ENCODE measurements at places on chromosomes 12 and 14.

DNA sequence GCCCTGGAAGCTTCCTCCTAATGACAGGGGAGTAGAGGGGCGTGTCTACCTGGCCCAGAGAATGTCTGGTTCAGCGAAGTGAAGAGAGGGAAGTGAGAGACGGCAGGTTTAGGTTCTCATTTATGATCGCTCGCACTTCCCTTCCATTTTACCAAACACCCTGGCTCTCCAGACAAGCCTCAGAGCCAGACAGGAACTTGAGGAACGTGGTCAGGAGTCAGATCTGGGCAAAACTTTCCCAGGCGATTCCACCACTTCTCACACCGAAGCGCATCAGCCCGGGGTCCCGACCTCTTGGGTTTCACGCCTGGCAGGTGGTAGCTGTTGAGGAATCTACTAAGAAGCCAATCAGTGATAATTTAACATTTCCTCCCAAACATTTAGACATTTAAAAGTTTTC, 21.3 kb downstream of the ACTN1 start:
- DNase-seq, result no peak

- no peak for DNase-seq
Observed at GRCh38 chr12:20805921-20806320, 4.6 kb upstream of the SLCO1B3 start.

DNA sequence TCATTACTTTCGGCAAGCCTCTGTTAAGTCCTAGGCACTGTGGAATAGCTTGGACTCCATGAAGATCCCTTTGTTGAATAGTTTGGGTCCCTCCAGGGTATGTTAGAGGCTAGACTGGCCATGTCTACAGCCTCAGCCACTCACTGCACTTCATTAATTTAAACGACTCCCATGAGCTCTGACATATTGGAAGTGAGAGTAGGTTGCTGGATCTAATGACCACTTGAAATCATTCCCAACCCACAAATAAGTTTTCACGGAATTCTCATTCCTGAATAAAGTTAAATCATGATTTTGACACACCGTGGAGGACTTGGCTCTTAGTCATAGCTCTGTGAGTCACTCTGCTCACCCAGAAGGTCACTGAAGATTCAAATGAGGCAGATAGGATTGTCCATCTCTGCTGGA, 21.4 kb upstream of the APPL2 start:
- peak; percentile 71 for DNase-seq

GRCh38 chr12:101604132-101604531, 9.4 kb downstream of the MYBPC1 start:
- no peak for DNase-seq

GRCh38 chr12:113818283-113818682, 147.8 kb downstream of the RBM19 start:
- no peak for DNase-seq

DNA sequence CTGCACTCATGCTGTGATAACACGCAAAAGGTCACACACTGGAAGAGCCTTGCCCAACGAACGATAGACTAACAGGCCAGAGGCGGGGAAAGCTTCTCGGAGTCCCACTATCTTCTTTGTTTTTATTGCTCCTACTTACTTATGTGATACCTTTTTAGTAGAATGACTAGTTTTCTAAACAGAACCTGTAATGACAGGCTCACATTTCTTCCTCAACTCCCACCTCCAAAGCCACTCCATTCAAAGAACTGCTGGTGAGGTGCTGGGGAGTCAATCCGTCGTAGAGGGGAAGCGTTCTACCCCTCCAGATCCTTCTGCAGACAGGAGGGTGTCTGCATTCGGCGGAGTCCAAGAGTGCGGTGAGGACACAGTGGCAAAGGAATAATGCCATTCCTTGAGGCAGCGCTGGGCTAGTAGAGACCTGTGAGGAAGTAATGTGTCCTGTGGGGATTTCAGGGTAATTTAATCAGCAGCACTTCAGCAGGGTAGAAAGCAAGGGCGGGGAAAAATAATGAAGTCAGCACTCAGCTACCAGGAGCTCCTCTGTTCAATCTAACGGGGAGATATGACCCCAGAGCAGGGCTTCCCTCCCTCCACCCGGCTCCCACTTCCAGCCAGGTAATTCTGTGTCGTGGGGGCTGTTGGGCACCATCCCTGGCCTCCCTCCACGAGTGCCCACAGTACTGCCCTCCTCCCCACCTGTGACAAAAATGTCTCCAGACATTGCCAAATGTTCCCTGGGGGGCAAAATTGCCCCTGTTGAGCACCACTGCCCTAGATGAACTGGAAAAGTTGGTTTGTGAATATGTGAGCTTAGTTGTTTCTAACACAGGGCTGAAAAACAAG, 25.2 kb downstream of the SPRING1 start:
- DNase-seq, result no peak

GRCh38 chr14:58332561-58332960, 34.2 kb downstream of the ARID4A start:
- DNase-seq, result no peak

DNA sequence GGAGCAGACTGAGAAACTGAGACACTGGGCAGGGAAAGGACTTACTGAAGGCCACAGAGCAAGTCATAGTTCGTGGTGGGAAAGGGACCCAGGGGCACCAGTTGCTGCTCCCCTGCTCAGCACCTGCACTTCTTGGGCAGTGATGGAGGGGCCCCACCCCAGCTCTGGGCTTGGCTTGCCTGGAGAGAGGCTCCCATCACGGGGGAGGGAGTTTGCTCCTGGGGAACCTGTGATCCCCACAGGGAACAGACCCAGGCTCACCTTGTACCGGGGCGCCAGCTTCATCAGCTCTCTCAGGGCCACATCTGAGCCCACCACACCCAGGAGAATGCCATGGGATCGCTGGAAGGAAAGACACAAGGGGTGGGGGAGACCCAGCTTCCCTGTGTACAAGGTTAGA, 39.8 kb downstream of the CACNA2D4 start:
- no peak for DNase-seq

GRCh38 chr14:99101855-99102461, 170.0 kb downstream of the BCL11B start:
- no peak for DNase-seq

DNA sequence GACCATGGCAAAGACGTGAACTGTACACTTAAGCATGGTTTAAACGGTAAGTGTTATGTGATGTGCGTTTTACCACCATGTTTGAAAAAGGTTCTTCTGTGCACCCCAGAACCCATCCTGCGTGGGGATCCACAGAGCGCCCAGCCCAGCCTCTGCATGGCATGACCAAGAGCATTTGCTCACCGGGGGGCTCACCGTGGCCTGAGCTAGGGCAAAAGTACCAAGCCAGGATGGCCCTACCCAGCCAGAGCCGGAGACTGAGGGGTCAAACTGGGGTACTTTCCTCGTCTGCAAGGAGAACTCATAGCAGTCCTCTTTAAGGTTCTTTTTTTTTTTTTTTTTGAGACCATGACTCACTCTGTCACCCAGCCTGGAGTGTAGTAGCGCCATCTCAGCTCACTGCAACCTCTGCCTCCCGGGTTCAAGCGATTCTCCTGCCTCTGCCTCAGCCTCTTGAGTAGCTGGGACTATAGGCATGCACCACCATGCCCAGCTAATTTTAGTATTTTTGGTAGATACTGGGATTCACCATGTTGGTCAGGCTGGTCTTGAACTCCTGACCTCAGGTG, 16.4 kb upstream of the ANKRD9 start:
- DNase-seq, result no peak

DNA sequence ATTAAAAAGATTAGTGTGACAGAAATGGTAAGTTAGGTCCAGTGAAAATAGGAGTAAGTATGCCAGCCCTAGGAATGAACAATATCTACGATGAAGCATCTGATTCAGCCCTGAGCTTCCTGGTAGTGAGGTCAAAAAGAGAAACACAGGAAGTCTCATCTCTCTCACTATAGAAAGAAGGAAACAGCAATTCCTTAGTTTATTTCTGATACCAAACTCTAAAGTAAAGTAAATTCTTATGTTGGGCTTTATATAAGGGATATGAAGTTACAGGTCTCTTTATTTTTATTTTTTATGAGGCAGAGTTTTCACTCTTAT, 76.7 kb upstream of the RFLNA start:
- DNase-seq, result no peak

DNA sequence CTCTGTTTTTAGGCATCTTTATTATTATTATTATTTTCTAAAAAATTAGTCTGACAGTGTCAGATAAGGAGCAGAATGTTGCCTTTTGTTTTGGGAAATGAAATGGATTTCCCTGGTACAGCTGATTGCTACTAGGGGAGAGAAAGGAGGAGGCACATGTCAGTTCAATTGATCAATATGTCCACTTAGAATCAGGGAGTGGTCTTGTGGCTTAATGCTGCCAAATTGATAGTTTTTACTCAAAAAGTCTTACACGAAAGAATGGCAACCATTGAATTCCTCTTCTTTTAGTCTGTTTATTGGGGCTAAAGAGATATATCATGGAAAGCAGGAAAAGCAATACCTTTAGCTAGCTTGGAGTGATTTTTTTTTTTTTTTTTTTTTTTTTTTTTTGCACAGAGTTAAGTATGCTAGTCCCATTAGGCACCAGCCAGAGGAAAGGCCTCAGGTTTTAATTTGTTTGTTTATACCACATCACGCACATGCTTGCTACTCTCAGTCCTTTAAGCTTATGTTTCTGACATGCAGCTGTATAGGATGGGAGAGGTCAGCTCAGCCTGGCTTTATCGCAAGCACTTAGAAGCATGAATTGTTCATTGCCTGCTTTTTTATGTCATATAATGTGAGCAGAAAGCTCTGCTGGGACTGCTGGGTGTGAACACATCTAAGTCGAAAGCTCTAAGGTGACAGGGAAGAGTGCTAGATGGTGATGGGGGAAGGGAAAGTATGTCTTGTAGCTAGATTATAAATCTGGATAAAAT, 1.4 kb downstream of the AKAP6 start:
- no peak for DNase-seq

DNA sequence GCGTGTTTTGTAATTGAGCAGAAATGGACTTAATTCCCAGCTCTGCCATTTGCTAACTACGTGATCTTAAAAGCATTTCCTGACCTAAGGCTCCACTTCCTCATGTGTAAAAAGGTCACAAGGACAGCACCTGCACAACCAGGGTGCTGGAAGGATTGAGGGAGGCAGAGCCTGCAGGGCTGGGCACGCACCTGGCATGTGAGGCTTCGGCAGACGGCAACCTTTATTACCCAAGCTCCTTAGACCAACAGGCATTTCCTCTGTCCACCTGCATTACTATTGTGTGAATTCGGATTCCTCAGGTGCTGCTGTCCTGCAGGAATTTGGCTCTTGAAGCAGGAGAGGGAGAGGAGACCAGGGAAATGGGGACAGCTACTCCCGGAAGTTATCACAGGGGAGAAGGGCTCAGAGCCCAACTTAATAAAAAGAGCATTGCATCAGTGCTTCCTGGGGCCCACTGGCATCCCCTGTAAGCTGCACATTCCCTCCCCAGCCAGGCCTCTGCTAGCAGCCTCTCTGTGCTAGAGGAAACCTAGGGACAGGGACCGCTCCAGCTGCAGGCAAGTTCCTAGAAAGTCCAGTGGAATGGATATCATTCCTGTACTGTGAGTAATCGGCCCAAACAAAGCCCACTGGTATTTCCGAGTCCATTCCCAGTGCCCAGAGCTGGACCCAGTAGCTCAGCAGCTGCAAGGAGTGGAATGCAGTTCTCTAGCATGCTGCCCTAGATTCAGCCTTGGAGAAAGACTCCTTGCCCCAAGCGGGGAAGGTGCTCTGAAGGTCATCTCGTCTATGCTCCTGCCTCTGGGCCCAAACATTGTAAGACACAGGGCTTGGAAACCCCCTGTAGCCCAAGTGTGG, 157.1 kb upstream of the CCND2 start:
- DNase-seq, result peak; percentile 73

DNA sequence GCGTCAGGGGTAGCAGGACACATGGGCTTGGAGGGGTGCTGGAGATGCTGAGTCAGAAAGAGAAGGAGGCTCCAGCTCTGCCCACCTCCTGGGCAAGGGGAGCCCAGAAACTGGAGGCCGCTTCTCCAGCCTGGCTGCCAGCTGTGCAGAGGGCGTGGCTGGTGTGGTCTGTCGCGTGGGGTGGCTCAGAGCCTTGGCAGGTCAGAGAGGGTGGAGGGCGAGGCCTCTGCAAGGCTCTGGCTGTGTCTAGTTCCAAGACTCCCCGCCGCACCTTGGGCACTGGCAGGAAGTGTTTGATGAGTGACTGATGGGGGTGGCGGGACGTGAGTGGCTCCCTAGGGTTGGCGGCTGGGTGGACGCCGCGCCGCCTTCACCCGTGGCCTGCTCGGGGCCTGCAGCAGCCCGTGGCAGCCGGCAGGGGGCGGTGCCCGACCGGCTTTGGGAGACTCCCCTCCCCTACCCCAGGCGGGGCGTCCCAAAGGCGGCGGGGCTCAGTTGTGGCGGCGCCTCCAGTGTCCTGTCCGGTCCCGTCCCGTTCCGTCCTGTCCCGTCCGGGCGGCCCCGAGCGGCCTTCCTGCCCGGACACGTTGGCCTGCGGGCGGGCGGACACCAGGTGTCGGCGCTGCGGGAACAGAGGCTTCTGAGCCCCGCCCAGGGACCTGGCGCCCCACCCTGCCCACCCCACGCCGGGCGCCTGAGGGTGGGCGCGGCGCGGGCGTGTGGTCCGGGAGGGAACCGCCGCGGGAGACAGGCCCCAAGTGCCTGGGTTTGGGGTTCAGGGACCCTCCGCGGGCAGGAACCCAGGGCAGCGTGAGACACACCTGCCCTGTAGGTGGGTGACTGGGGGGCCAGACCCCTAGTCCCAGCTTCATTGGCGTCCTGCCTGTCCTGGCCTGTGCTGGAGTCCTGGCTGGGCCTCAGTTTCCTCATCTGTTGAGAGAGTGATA, 39.7 kb downstream of the KRT80 start:
- peak; percentile 54 for DNase-seq

DNA sequence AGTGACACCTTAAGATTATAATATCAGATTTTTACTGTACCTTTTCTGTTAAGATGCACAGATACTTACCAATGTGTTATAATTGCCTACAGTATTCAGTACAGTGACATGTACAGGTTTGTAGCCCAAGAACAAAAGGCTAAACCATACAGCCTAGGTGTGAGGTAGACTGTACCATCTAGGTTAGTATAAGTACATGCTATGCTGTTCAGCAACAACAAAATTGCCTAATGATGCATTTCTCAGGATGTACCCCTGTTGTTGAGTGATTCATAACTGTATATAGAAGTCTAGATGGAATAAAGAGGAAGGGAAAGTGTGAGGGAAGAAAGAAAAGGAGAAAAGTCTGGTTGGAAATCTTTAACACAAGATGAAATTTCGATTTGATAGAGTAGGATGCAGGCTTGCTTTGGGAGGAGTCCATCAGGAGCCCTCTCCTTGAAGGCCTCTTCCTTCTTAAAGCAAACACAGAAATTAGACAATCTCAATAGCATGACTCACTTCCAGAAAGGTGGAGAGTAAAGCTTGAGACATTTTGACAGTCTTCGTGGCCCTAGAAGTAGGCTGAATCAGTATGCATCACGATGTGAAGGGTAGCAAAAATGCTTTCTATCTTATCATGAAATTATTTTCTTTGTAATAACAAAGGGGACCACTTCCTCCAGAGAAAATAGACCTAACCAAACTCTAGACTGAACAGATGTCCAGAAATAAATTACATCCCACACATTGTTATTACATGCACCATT, 191.5 kb downstream of the SYT1 start:
- peak; percentile 18 for DNase-seq

GRCh38 chr14:98711453-98711852, 560.5 kb downstream of the BCL11B start:
- no peak for DNase-seq
